ENCODE measurements at places on chromosomes 11 and 22.

- DNase-seq, result no peak
Measured at GRCh38 chr11:68832476-68833181, 9.1 kb downstream of the CPT1A start.

DNA sequence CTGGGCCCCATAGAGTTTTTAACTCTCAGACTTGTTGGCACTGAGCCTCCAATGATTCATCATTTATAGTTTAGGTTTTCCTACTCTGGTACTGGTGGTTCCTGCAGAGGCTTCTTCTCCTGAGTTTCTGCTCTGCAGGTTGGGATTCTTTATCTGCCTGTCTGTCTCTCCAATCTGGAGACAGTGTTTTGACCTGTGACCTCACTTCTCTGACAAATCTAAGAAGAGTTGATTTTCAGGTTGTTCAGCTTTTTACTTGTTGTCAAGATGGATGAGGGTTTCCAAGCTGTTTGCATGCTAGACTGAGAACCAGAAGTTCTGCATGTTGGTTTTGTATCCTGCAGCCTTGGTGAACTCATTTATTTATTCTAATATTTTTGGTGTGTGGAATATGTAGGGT is 63.9 kb downstream of the JAM3 start:
- no peak for DNase-seq

DNA sequence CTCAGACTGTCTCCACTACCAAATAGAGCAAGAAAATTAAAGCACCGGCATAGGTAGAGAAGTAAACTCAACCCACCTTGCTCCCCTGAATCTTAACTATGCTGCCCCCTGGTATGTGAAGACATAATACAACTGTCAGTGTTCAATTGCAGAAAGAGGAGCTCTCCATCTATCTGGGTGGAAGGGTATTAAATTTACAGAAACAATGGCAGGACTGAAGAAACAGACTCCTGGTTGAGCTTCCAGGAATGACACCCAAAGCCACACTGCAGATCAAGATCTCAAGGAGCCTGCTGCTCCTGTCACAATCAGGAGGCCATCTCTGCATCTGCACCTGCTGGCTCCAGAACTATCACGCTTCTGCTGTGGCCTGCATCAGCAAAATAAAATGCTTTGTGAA is 132.1 kb upstream of the BMAL1 start:
- DNase-seq, result no peak

DNA sequence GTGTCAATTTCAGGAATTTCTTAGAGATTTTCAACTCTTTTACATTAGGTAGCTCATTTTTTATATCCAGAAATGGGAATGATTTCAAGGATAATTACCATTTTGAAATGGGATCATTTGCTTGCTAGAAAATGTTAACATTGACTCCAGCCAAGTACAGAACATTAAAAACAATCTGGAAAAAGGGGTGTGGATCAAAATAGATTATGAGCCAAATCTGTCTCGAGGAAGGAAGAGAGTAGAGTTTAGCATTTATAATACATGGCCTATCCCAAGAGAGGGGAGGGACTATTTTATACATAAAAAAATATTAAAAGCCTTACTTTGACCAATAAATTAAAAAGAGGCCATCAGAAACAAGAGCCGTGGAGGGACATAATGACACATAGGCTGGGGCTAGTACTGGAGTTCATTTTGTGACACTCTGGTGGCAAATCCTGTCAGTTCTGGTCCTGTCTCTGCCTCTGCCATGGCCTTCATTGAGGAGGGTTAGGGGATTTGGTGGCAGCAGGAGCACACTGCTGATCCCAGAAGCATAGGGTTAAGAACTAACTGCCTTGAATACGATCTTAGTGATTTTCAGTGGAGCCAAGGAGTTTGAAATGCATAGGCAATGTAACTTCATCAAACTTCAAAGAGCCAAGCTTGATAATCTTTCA is 20.4 kb downstream of the PPP6R3 start:
- no peak for DNase-seq

DNA sequence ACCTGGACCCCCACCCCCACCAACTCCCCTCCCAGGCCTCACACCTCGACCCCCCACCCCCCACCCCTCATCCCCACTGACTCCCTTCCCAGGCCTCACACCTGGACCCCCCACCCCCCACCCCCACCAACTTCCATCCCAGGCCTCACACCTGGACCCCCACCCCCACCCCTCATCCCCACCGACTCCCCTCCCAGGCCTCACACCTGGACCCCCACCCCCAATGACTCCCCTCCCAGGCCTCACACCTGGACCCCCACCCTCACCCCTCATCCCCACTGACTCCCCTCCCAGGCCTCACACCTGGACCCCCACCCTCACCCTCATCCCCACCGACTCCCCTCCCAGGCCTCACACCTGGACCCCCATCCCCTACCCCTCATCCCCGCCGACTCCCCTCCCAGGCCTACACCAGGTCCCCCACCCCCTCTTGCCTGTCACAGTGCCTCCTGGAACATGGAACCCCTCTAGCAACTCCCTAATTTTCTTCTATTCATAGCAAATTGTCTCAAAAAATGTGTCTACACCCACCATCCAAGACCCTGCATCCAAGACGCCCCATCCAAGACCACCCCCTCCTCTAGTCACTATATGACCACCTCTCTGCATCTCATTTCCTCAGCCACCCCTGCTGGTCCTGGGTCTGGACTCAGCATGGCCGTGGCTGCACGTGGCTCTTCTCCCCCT is 36.9 kb upstream of the BRSK2 start:
- DNase-seq, result no peak
